ENCODE measurements at places on chromosomes 16 and 17.
A peak's percentile ranks its signal among the peaks of the same experiment; 100 is the strongest.

DNA sequence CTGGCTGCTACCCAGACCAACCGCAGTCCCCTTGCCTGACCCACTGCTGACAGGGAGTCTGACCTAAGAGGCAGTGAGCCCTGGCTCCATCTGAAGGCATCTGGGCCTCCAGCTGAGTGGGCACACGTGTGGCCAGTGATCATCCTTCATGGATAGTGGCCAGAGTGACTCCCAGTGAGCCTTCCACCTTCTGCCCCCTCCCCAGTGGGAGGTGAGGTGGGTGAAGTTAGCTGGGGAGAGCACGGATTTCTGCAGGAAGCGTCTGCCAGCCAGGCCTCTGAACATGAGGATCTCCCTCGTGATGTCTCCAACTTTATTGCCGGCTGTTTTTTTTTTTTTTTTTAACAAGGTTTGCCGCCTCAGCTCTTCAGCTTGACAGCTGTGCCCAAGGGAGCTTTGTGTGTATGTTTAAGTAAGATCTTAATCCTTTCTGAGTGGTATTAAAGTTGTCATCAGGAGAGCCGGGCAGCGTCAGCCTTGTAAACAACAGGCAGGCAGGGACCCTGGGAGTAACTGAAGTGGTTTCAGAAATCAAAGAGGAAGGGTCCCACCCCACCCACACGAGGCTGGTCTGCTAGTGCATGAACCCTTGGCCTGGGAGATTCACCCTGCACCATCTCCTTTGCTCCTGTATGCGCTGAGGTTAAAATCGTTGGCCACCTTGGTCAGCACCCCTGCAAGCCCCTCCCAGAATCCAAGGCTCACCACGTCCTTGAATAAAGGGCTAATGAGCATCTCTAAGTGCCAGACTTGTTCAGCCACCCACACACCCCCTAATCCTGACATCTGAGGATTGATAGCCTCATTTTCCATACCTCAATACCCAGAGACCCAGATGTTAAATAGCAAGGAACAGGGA, 33.3 kb downstream of the RHBDL3 start:
- no peak for DNase-seq

DNA sequence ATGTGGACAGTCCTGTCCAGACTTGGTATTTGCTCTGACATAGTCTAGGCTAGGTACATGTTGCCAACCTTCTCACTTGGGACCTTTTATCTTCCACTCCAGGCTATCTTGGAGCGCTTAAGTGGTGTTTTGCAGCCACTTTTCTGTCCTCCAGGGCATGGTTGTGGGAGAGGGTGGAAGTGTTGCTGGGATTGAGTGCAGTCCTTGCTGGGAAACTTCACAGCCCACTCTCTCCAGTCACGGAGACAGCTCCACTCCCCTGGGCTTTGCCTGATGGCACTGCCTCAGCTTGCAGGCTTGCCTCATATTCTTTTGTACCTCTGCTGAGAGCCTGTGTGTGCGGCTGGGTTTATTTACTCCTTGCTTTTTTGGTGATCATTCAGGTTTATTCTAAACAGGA, 17.4 kb downstream of the RPA1 start:
- no peak for DNase-seq

DNA sequence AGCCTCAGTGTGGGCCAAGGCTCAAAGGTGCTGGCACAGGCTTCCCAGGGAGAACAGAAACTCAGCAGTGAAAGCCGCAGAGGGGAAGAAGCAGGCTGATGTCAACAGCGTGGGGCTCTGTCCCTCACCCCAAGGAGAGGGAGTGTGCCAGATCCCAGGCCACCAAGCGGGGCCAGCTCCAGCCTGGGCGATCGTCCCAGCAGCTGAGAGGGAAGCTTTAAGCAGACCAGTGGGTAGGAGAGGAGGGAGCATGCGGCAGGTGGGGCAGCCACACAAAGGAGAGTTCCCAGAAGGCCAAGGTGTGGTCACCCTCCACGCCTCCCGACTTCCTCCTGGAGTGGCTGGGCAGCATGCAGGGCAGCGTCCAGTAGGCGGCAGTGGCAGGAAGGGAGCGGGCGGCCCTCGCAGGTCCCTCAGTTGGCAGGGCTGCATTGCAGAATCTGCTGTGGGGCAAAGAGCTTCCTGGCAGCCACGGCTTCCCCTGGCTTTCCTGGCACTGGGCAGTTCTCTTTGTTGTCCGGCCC, 6.0 kb downstream of the SYNGR2 start:
- DNase-seq: peak; percentile 95

DNA sequence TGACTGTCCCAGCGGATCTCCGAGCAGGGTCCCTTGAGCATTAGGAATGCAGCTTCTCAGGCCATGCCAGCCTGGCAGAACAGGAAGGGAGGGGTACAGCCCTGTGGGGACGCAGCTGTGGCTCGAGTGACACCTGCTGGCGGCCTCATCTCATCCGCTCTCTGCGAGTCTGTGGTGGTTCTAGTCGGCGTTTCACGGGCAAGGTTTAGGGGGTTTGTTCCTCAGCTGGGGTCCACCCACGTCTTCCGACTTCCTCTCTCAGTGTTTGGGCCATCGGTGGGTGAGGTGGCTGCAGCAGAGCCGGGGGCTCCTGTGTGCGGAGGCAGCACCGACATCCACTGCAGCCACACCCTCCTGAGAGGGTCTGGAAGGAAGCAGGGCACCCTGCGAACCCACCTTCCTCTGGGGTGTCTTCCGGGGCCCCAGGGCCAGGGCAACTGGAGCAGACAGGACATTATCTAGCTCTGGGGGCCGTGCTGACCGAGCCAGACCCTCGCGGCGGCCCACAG, 33.3 kb downstream of the JPH3 start:
- DNase-seq: peak; percentile 65

DNA sequence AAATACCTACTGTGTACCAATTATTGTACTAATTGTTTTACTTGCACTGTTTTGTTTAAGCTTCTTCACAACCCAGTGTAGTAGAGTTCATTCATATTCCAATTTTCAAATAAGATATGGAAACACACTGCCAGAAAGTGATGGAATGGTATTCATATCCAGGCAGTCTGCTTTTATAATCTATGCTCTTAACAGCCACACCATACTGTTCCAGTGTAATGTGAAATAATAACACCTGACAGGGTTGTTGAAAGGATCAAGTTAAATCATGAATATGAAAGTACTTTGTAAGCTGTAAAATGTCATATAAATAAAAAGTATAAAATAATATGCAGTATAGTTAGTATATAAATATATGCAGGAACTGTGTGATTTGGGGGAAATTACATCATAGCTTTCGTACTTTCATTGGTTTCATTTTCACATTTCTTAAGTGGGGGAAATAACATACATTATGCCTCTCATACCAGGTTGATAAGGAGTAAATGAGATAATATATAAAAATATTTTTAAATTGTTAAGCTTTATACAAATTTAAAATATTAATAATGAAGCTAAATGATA, 230.8 kb downstream of the TANC2 start:
- DNase-seq: no peak

DNA sequence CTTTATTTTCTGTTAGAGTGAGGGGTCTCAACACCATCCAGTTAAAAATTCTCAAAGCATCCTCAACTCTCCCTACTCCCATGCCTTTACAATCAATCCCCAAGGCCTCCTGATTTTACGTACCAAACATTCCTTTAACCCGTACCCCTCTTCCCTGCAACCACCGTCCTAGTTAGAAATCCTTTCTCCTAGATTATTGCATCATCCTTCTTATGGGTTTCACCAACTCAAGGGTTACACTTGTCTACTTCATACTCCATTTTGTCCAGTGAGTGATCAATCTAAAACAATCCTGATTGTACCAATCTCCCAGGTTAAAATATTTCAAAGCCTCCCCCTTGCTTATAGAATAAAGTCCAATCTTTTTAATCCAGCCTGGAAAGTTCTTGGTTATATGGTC, 24.7 kb downstream of the SOX9 start:
- DNase-seq: no peak

DNA sequence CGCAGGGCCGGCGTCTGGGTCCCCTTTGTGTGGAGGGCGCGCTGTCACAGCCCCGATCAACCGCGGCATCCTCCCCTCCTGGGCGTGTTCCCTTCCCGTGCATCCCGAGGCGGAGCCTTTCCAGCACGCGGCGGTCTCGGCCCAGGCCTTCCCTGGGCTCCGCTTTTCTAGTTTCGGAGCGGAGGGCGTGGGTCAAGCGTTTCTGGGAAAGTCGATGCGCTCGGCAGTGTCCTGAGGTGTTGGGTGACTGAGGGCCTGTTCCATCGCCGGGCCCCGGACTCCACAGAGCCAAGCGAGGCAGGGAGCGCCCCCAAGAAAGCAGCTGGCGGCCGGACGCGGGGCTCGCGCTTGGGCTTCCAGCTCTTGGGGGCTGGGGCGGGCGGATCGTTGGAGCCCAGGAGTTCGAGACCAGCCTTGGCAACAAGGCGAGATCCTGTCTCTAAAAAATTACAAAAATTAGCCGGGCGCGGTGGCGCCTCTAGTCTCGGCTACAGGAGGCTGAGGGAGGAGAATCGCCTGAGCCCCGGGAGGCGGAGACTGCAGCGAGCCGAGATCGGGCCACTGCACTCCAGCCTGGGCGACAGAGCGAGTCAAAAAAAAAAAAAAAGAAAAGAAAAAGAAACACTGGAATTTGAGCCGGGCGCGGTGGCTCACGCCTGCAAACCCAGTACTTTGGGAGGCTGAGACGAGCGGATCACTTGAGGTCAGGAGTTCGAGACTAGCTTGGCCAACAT, 806 bp downstream of the IFT140 start:
- no peak for DNase-seq

GRCh38 chr16:87000001-87000400, 317.2 kb downstream of the C16orf95 start:
- DNase-seq: no peak

DNA sequence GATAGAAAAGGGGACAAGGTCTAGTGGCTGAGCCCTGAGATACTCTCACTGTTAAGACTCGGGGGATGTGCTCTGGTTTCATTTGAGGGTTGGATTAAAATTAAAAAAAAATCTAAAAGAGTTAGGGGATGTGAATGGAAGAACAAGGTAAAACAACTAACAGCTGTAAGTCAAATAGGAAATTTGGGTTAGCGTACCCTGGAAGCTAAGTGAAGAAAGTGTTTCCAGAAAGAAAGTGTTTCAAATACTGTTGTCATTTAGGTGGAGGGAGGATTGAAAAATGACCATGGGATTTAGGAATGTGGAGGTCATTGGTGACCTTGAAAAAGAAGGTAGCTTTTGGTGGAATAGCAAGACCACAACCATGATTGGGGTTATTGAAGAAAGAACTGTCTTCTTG, 37.7 kb downstream of the PPM1D start:
- DNase-seq: no peak

- DNase-seq: no peak
Observed at GRCh38 chr16:25299792-25300590, 42.3 kb upstream of the ZKSCAN2 start.

DNA sequence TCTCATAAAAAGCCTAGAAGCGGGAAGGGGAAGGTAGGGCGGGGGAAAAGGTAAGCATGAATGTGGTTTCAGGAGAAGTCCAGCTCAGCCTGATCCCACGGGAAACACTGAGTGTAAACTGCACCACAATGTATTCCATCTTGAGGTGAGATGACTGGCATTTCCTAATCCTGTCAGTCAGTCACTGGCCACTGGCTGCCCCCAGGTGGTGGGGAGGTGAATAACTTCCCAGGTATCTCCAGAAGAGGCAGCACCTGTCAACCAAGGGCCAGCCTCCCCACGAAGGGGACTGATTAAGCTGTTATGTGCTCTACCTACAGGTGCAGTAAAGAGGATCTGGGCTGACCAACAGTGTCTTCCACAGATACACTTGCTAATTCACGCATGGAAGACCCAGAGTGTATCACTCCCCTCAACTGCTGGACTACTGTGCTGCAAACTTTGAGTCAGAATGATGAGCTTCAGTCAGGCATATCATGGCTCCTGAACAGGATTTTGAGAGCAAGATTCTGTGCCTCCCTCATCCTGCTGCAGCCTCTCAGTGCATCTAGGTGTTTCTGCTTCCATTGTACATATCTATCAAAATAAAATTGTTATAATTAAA, 108.5 kb upstream of the CCL2 start:
- peak; percentile 74 for DNase-seq

- peak; percentile 79 for DNase-seq
Observed at GRCh38 chr16:58511933-58512815, 3.1 kb upstream of the SETD6 start.

GRCh38 chr16:79093554-79093967, 507.0 kb downstream of the MAF start:
- DNase-seq: no peak

GRCh38 chr16:2426941-2427361, 2.3 kb upstream of the CCNF start:
- DNase-seq: no peak

DNA sequence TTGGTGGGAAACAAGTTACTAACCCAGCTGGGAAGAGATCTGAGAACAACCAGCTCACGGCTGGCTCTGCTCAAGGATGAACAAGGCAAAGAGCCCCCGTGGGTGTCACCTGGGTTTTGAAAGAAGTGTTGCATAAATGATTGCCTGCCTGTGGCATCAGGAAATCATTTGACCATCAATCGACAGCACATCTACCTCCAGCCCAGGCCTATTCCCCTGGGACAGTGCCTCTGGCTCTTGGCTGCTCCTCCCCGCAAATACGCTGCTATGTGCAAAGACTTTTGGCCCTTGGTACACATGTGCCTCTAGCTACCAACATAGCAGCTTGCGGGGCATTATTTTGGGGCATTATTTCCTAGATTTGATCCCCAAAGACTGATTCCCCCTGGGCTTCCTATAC, 39.4 kb upstream of the SMPD3 start:
- no peak for DNase-seq

- no peak for DNase-seq
Observed at GRCh38 chr17:76054112-76054476, 18.2 kb downstream of the SRP68 start.

- DNase-seq: no peak
Observed at GRCh38 chr16:69413045-69413664, 11.3 kb upstream of the CYB5B start.

- DNase-seq: no peak
Observed at GRCh38 chr17:71437166-71437565, 683.7 kb upstream of the SOX9 start.

DNA sequence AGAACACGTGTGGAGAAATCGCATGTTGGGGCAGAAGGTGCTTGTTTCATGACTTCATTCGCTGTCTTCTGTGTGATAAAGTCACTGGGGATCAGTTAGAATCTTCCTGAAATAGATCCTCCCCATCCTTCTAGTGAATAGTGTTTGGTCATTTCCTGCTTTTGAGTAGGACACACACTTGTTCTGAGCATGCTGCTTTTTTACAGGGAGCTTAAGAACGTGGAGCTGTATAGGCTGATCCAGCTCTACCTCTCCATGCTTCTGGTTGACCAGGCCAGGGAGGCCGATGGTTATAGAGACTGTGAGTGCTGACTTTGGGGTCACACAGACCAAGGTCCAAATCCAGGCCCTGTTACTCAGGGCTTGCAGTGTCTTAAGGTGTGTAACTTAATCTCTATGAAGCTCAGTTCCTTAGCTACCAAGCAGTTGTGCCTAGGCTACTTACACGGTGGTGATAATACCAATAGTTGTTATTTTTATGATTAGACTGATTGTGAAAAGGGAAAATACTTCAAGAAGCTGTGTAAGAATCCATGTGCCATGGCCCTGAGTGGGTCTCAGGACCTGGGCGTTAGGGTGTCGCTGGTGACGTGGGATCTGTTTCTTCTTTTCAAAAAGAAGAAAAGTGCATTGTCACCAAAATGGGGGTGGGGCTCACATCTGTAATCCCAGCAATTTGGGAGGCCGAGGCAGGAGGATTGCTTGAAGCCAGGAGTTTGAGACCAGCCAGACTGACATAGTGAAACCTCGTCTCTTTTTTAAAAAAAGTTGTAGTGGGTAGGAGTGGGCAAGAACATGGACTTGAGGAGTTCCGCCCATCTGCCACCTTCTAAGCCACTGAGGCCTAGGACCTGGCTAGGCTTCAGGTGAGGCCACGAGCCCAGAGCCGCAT, 64.1 kb upstream of the LGALS9 start:
- DNase-seq: no peak

- DNase-seq: no peak
Observed at GRCh38 chr16:6641091-6641490, 691.6 kb upstream of the RBFOX1 start.

- DNase-seq: no peak
Observed at GRCh38 chr16:53859995-53860540, 156.1 kb downstream of the FTO start.
